Tongue (tissue), 3 donors: ENCODE measurements at places on chromosomes 11 and 22. TPM values are rescaled to one million over a fixed set of nuclear protein-coding genes. Genes with fewer than 3 reads are reported as not detected.

CHCHD10 gene
- total RNA-seq = 6.4 TPM

CYP2R1 gene
- 24.6 TPM for total RNA-seq

LRP5 gene
- total RNA-seq = 67.5 TPM

MS4A4A gene
- 2.9 TPM for total RNA-seq

GRAMD1B gene
- total RNA-seq = 9.7 TPM

BTBD18 gene
- not detected for total RNA-seq

GPR152 gene
- not detected for total RNA-seq

FAM181B gene
- 1.9 TPM for total RNA-seq

JAML gene
- 9.7 TPM for total RNA-seq

SCGB1D2 gene
- not detected for total RNA-seq

INCENP gene
- 16.8 TPM for total RNA-seq

TSGA10IP gene
- total RNA-seq = not detected

PAMR1 gene
- total RNA-seq = 63.2 TPM

MDK gene
- total RNA-seq = 81.8 TPM

MS4A3 gene
- 0.62 TPM for total RNA-seq

GPR83 gene
- 0.10 TPM for total RNA-seq

IGSF9B gene
- 11.1 TPM for total RNA-seq

C11orf87 gene
- total RNA-seq = not detected

TRIM48 gene
- total RNA-seq = not detected

CYB561A3 gene
- 14.2 TPM for total RNA-seq

RFPL1 gene
- not detected for total RNA-seq

CHRM1 gene
- 0.10 TPM for total RNA-seq

RGL4 gene
- total RNA-seq = not detected

SESN3 gene
- 135 TPM for total RNA-seq

PRRG4 gene
- total RNA-seq = 5.8 TPM
